Kidney (tissue), 22 donors: ENCODE measurements at places on chromosomes 5 and 9.
A peak's percentile ranks its signal among the peaks of the same experiment; 100 is the strongest.

GRCh38 chr5:42953041-42953440, 87.1 kb downstream of the ANXA2R start:
- peak; percentile 26 for DNase-seq
- H3K27ac ChIP-seq: no peak overlapping the region
- H3K36me3 ChIP-seq: no peaks in the 10 kb centered on the region

- H3K4me1 ChIP-seq: no peaks in the 10 kb centered on the region
- H3K27me3 ChIP-seq: no peaks in the 10 kb centered on the region
- no peak for DNase-seq
- H3K36me3 ChIP-seq: no peaks in the 10 kb centered on the region
- no peak overlapping the region for H3K4me3 ChIP-seq
Observed at GRCh38 chr5:148206620-148207019, 3.8 kb downstream of the SPINK6 start.

GRCh38 chr9:123375469-123376132, 19.6 kb downstream of the CRB2 start:
- DNase-seq: peak; percentile 90
- H3K4me1 ChIP-seq: peaks cover 10% of the 10 kb centered on the region
- H3K27me3 ChIP-seq: no peaks in the 10 kb centered on the region
- H3K36me3 ChIP-seq: no peaks in the 10 kb centered on the region

DNA sequence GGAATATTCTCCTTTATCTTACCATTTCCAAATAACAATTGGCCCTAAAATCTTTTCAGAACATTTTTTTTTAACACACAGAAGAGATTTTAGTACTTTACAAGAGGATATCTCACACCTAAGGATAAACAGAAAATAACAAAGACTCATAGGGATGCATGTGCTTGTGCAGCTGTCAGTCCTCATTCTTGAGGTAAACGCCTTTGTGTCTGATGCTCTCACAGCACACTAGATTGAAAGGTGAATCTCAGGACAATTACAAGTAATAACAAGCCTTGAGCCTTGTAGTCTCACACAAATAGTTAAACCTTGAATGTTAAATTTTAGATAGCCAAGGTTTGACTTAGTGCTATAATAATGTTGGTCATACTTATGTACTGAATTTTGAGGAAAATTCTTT, 439.2 kb downstream of the PTPRD start:
- DNase-seq: no peak
- no peaks in the 10 kb centered on the region for H3K27me3 ChIP-seq
- H3K36me3 ChIP-seq: no peaks in the 10 kb centered on the region

DNA sequence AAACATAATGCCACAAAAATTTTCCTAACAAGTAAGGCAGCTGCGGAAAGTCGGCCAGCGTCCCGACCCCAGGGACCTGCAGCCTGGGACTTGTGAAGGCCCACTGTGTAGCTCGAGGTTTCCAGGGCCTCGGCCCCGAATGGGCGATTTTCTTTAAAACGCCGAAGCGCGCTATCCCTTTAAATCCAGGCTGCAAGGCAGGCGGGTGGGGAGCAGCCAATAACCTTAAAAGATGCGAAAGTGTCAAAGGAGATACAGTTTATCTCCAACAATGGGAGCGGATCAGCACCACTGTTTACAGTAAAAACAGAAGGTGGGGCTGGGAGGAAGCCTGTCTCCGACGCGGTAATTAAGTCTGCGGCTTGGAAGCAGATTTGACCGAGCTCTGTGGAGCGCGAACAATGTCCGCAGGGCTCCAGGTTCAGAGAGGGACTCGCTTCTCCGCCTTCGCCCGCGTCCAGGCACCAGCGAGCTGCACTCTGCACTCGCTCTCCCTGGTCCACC, 1.7 kb upstream of the ZSWIM6 start:
- peak overlapping the region; percentile 97 for H3K27ac ChIP-seq
- H3K36me3 ChIP-seq: no peaks in the 10 kb centered on the region
- DNase-seq: peak; percentile 78
- peaks cover 2% of the 10 kb centered on the region for H3K4me1 ChIP-seq

GRCh38 chr9:78986446-78986845, 585.3 kb upstream of the TLE4 start:
- H3K36me3 ChIP-seq: no peaks in the 10 kb centered on the region
- no peak for DNase-seq
- H3K27ac ChIP-seq: no peak overlapping the region
- no peaks in the 10 kb centered on the region for H3K27me3 ChIP-seq
- H3K4me1 ChIP-seq: no peaks in the 10 kb centered on the region
- H3K4me3 ChIP-seq: no peak overlapping the region

DNA sequence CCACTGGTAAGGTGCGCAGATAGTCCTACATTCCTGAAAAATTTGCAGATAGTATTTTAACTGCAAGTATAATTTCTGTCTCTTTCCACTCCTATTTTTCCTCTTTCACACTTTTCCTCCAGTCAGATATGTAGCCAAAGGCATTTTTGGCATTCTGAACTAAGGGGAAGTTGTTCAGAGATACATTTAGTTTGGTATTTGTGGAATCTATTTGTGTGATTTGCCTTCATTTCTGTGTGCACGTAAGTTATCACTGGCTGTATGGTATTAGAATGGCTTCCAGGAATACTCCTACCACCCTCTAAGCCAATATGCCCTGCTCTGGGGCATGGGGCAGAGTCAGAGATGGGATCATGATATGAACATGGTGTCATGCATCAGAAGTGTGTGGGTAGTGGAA, 45.8 kb upstream of the GRAMD2B start:
- no peak for DNase-seq
- H3K27ac ChIP-seq: no peak overlapping the region
- H3K36me3 ChIP-seq: no peaks in the 10 kb centered on the region
- no peak overlapping the region for H3K4me3 ChIP-seq

DNA sequence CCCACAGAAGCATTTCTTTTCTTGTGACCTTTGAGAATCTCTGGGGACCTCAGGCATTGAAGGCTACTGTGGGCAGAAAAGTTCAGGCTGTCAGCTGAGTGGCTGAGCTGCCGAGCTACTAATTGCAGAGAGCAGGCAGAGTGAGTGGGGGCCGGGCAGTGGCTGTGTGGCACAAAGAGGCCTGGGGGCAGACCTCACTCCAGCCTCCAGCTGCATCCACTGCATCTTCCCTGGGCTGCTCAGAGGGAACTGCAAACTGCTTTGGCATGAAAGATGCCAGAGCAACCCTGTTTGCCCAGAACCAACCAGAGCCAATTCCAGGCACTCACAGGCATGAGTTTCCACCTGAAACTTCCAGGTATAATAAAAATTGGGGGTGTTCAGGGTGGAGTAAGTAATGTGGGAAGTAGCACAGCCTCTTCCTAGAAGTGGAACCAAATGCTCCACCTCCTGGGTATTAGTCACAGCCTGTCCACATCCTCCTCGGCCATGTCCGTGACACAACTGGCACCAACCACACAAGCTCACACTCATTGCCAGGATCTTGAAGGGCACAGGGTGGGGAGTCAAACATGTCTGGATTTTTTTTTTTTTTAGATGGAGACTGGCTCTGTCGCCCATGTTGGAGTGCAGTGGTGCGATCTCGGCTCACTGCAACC, 548.9 kb downstream of the BNC2 start:
- H3K36me3 ChIP-seq: no peaks in the 10 kb centered on the region
- no peak overlapping the region for H3K4me3 ChIP-seq
- no peaks in the 10 kb centered on the region for H3K27me3 ChIP-seq
- DNase-seq: no peak
- H3K27ac ChIP-seq: no peak overlapping the region
- no peaks in the 10 kb centered on the region for H3K4me1 ChIP-seq

GRCh38 chr9:127528422-127529251, 77.3 kb downstream of the LRSAM1 start:
- no peaks in the 10 kb centered on the region for H3K4me1 ChIP-seq
- no peak for DNase-seq
- peak overlapping the region; percentile 49 for H3K27ac ChIP-seq
- H3K4me3 ChIP-seq: no peak overlapping the region

DNA sequence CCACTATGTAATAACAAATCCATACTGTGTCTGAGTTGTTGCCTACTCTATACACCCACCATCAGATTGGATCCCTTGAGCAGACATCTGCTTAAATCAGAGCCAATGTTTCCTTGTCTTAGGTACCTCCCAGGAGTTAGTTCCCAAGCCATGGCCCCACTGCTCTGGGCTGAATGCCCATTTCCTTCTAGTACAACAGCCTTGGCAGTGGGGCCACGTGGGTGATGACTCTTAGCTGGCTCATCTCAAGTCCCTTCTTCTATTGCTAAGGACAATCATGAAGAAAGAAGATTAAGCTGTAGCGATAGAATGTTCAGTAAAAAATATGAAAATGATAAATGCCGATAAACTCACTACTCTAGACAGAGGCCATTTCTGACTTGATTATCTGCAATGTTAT, 16.6 kb downstream of the PTGR1 start:
- H3K4me3 ChIP-seq: no peak overlapping the region
- H3K27ac ChIP-seq: no peak overlapping the region
- H3K27me3 ChIP-seq: no peaks in the 10 kb centered on the region
- no peak for DNase-seq
- no peaks in the 10 kb centered on the region for H3K4me1 ChIP-seq

- no peaks in the 10 kb centered on the region for H3K36me3 ChIP-seq
- peak; percentile 86 for DNase-seq
- H3K4me1 ChIP-seq: no peaks in the 10 kb centered on the region
- H3K27me3 ChIP-seq: no peaks in the 10 kb centered on the region
Observed at GRCh38 chr5:67246108-67246507, 49.5 kb upstream of the CD180 start.

GRCh38 chr5:176389135-176390123, 878 bp downstream of the HIGD2A start:
- H3K27me3 ChIP-seq: no peaks in the 10 kb centered on the region
- DNase-seq: no peak
- H3K4me1 ChIP-seq: peaks cover 6% of the 10 kb centered on the region
- peak overlapping the region; percentile 100 for H3K27ac ChIP-seq
- H3K4me3 ChIP-seq: peak overlapping the region; percentile 95

DNA sequence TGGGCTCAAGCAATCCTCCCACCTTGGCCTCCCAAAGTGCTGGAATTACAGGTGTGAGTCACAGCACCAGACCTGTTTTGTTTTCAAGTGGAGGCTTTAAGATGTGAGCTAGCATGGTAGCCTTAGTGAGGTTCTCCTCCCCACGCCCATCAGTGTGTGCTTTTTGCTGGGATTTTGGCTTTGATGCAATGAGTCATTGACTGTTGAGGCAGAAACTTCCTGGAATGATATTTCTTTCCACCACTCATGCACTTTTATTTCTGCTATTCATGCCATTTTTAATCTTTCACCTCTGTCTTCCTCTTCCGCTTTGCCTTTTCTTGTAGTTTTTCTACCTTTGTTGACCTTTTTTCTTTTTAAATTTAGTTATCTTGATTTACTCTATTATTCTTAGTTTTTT, 4.2 kb upstream of the NFIL3 start:
- H3K4me1 ChIP-seq: no peaks in the 10 kb centered on the region
- DNase-seq: no peak
- no peaks in the 10 kb centered on the region for H3K27me3 ChIP-seq
- no peak overlapping the region for H3K4me3 ChIP-seq
- no peak overlapping the region for H3K27ac ChIP-seq

DNA sequence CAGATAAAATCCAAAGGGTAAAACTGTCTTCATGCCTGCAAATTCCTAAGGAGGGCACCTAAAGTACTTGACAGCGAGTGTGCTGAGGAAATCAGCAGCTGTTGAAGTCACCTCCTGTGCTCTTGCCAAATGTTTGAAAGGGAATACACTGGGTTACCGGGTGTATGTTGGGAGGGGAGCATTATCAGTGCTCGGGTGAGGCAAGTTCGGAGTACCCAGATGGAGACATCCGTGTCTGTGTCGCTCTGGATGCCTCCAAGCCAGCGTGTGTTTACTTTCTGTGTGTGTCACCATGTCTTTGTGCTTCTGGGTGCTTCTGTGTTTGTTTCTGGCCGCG, 727 bp upstream of the ADRB2 start:
- no peaks in the 10 kb centered on the region for H3K36me3 ChIP-seq
- peak overlapping the region; percentile 74 for H3K4me3 ChIP-seq
- no peak for DNase-seq
- peaks cover 12% of the 10 kb centered on the region for H3K4me1 ChIP-seq
- H3K27ac ChIP-seq: peak overlapping the region; percentile 69

DNA sequence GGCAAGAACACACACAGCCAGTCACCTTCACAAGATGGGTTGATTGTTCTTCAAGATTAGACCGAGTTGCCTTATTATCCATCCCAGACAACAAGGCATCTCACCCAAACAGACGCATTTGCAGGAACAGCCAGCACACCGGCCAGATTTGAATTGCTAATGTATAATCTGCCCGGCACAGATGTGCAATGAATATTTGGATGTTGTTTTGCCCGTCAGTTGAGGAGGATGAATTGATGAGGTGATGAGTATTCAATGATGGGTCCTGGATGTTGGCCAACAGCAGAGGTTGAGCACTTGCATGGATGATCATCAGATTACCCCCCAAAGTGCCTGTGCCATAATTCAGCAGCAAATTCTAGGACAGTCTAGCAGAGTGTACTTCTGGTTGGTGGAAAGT, 20.1 kb downstream of the ALG2 start:
- no peak overlapping the region for H3K27ac ChIP-seq
- no peaks in the 10 kb centered on the region for H3K36me3 ChIP-seq
- no peaks in the 10 kb centered on the region for H3K4me1 ChIP-seq
- H3K4me3 ChIP-seq: no peak overlapping the region
- no peak for DNase-seq

- no peaks in the 10 kb centered on the region for H3K36me3 ChIP-seq
- no peak overlapping the region for H3K27ac ChIP-seq
- H3K4me1 ChIP-seq: no peaks in the 10 kb centered on the region
- H3K27me3 ChIP-seq: no peaks in the 10 kb centered on the region
Observed at GRCh38 chr9:89052470-89053097, 61.3 kb downstream of the S1PR3 start.

- H3K4me3 ChIP-seq: no peak overlapping the region
- no peak overlapping the region for H3K27ac ChIP-seq
- no peaks in the 10 kb centered on the region for H3K36me3 ChIP-seq
Observed at GRCh38 chr5:100446879-100447430, 88.2 kb upstream of the FAM174A start.

GRCh38 chr5:23977365-23977764, 470.0 kb downstream of the PRDM9 start:
- no peaks in the 10 kb centered on the region for H3K27me3 ChIP-seq
- H3K4me1 ChIP-seq: no peaks in the 10 kb centered on the region
- H3K4me3 ChIP-seq: no peak overlapping the region
- no peak for DNase-seq

- no peaks in the 10 kb centered on the region for H3K27me3 ChIP-seq
- H3K4me3 ChIP-seq: no peak overlapping the region
- no peak for DNase-seq
- no peaks in the 10 kb centered on the region for H3K36me3 ChIP-seq
Observed at GRCh38 chr9:80866121-80866520, 823.2 kb downstream of the TLE1 start.
